ENCODE measurements at places on chromosomes 2 and 18.

DNA sequence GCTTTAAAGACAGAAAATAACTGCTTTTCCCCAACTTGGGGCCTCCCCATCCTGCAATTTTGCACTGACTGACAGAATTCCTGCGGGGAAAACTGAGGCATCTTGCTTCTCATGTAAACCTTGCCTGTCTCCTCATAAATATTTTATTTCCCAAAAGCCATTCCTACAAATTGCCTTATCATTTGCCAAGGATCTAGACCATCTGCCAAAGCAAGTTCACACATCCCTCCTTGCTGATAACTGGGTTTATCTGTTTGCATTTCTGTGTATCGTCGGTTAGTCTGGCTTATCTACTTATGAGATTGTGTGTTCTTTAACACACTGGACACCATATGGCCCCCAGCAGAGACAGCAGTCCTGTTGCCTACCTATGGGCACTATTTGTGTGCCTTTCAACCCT, 3.0 kb upstream of the CNGA3 start:
- DNase-seq: no peak

- DNase-seq: no peak
Measured at GRCh38 chr18:70994116-70994515, 705.3 kb downstream of the SOCS6 start.

GRCh38 chr2:12560618-12561017, 156.1 kb upstream of the TRIB2 start:
- DNase-seq: no peak

DNA sequence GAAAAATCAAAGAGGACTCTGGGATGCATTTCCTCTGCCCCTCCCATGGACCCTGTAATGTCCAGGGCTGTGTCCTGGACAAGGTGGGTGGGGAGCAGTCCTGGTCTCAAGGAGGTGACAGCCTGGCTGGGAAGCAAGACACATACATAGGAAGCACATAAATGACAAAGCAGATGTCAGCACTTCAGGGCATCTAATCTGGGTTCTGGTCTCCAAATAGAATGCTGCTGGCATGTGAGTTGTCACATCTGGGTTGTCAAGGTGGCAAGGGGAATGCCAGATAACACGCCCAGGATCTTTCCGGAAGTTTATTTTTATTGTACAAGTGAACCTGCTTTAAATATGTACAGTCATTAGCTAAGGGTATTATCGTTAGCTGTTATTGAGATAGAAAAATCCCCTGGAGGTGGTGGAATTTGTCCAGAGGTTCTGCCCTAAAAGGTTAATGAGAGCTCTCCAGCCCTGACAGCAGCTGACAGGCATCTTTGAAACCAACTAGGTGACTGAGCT, 5.6 kb downstream of the IL1F10 start:
- DNase-seq: no peak

DNA sequence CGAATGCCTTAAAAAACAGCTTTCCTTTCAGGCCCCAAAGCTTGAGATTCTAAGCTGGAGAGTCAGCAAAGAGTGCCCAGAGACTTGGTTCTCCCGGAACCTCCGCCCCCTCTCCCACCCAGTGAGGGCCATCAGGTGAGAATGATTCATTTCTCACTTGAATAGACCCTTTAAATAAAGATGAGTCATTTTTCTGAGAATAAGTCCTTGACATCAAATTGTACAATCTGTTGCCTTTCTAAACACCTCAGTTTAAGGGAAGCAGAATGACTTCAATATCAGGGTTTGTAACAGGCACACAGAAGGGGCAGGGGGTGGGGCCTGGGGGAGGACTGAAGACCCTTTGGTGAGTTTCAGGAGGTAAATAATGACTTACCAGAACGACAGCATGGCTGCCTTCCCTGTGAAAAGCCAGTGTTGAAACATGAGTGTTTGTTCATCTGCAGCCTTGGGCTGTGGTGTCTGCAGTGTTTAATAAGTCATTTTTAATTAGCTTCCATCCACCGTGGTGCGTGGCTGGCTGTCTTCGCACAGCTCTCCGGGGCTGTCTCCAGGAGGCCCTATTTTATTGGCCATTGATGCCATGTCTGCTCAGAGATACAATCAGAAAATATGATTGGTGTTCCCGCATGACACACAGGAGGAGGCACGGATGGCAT, 134.9 kb upstream of the ZNF236 start:
- peak; percentile 23 for DNase-seq

GRCh38 chr2:206085742-206086445, at the start of gene INO80D:
TSS of gene INO80D (minus strand) at chr2:206086174. CDS start at chr2:206063016, 23,158 bp downstream.
- peak; percentile 56 for DNase-seq

DNA sequence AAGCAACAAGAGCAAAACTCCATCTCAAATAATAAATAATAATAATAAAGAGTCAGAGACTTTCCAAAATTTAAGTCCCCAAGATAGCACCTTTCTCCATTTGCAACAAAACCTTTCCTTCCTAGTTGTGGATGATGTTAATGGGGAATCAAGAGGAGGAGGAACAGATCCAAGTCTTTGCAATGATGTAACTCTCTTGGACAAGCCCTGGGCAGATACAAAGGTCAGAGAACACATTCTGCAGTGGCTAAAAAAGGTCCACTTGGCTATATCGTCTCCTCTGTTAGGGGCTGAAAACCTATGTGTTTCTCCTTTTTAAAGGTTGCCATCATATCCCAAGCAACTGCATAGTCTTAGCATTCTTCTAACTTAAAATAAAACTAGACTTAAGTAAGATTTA, 151.1 kb downstream of the TMEM163 start:
- DNase-seq: no peak

GRCh38 chr2:133607679-133608078, 39.4 kb upstream of the NCKAP5 start:
- no peak for DNase-seq

DNA sequence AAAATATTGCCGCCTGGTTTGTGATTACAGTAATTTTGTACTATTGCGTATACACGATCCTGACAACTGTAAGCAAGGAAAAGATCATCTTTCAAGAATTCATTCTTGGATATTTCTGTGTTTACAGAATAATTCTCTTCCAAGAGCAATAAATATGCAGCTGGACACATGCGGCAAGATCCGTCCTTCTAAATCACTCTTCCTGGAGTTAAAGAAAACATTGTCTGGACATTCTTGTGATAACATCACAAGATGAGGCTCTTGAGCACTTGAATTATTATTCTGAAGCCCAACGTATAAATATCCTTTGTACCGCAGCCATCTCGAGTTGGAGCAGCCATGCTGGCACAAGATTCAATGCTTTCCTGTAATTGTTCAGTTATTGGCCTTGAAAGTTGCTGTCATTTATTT, 9.9 kb downstream of the FHL2 start:
- DNase-seq: no peak

DNA sequence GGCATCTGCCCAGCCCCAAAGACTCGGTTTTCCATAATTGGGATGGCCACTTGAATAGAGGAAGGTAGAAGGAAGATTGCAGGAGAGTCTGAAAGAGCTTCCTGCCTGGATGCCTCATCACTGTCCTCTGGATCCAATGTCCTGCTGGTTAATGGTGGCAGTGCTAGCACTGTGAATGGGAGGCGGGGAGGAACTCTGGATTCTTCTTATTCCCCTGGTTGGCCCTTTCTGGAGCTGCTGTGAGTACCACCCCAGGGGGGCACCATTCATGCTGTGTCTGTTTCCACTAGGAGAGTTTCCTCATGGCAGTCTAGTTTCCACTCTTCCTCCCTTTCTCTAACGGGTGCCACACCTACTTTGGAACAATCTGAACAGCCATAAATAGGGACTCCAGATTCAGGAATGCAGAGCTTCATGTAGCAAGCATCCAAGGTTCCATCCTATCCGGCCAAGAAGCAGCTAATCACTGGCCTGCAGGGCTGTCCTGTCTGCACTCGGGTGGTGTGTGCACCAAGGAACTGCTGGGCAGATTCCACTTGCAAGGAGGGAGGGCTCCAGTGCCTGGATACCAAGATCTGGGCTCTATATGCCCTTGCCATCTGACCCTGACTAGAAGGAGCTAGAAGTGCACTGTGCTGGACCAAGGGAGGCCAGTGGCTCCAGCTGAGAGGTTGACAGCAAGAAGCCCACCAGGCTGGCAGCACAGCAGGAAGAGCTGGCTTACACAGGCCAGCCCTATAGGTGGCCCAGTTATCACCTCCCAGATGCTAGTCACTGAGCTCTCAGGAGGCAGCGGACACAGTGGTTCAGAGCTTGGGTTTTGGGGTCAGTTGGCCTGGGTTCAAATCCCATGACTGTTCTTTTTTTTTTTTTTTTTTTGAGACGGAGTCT, 4.6 kb upstream of the ATOH8 start:
- DNase-seq: no peak

All from stimulated activated CD8-positive, alpha-beta memory T cell treated with anti-CD3 and anti-CD28 coated beads, Interleukin-2, amount 100 ng/mL, for 48 hours (primary cell).